Activated CD4-positive, alpha-beta T cell treated with anti-CD3 and anti-CD28 coated beads, Interleukin-2, amount 10 ng/mL, durations not matched to agents 7 days and 5 days (primary cell): ENCODE measurements at places on chromosomes 3 and 15.

- no peak overlapping the region for H3K27ac ChIP-seq
- peaks cover 2% of the 10 kb centered on the region for H3K27me3 ChIP-seq
- no peak for DNase-seq
- H3K36me3 ChIP-seq = no peaks in the 10 kb centered on the region
- no peaks in the 10 kb centered on the region for H3K4me1 ChIP-seq
- H3K4me3 ChIP-seq = no peak overlapping the region
Measured at GRCh38 chr3:12687948-12688347, 24.0 kb upstream of the RAF1 start.

DNA sequence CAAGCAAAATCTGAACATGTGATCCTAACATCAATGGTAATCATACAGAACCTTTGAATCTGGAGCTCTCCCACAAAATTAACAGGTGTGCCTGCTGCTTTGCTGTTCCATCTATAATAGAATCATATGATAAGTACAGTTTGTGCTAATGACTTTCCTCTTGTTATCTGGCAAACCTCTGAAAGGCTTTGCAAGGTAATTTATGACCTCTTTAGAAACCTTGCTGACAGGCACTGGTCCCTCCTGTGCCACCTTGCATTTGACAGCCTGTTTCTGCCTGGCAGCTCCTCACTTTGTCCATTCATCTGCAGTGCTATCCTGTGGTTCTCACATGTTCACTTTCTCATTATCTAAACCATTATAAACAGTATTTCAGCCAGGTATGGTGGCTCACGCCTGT, 10.2 kb upstream of the HTR3C start:
- no peaks in the 10 kb centered on the region for H3K36me3 ChIP-seq
- H3K27ac ChIP-seq = no peak overlapping the region
- no peak overlapping the region for H3K4me3 ChIP-seq
- peaks cover 2% of the 10 kb centered on the region for H3K27me3 ChIP-seq

GRCh38 chr3:191366675-191367074, 36.3 kb upstream of the UTS2B start:
- no peak overlapping the region for H3K27ac ChIP-seq
- peaks cover 13% of the 10 kb centered on the region for H3K36me3 ChIP-seq
- no peak for DNase-seq
- H3K4me1 ChIP-seq = peaks cover 4% of the 10 kb centered on the region
- no peaks in the 10 kb centered on the region for H3K27me3 ChIP-seq

GRCh38 chr3:126547721-126548120, 11.0 kb downstream of the C3orf22 start:
- no peak overlapping the region for H3K4me3 ChIP-seq
- H3K27ac ChIP-seq = no peak overlapping the region
- no peaks in the 10 kb centered on the region for H3K36me3 ChIP-seq
- no peaks in the 10 kb centered on the region for H3K4me1 ChIP-seq
- H3K27me3 ChIP-seq = no peaks in the 10 kb centered on the region
- no peak for DNase-seq

DNA sequence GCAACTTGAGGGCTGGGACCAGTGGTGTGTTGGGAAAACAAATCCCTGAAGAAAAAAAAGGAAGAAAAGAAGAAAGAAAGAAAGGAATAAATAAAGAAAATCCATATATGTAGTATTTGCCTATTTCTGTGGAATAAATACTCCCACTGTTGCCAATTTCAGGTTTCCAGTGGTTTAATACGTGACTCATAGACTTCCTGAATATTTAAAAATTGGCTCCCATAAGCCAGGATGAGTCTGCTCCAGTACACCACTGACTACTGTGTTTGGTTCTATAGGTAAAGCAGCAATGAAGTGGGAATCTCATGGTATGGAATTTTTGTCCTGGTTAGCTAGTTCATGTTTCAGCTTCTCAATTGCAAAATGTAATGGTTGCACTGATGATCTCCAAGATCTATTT, 31.6 kb downstream of the PYDC2 start:
- H3K4me1 ChIP-seq = no peaks in the 10 kb centered on the region
- no peaks in the 10 kb centered on the region for H3K27me3 ChIP-seq
- no peak overlapping the region for H3K4me3 ChIP-seq
- H3K27ac ChIP-seq = no peak overlapping the region
- no peak for DNase-seq

DNA sequence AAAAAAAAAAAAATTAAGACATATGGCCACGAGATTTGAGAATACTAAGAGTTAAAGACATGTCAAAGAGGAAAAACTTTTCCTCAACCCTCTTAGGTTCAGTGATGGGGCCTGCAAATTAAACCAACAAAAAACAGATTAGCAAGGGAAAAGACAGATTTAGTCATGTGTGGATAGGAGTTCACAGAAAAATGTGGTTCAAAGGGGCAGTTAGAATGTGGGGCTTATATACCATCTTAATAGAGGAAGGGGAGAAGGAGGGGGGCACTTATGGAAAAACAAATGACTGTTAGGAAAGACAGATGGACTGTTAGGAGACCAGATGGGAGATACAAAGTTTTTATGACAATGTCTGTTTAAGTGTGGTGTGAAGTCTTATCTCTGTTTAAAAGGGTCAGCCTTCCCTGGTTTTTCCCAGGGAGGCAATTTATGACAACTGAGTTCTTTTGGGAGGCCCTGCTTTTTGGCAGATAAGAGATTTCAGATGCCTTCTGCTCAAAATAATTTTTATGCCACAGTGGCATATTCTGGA, 68.7 kb upstream of the FURIN start:
- no peaks in the 10 kb centered on the region for H3K27me3 ChIP-seq
- peaks cover 51% of the 10 kb centered on the region for H3K36me3 ChIP-seq

- H3K4me1 ChIP-seq = no peaks in the 10 kb centered on the region
- no peaks in the 10 kb centered on the region for H3K36me3 ChIP-seq
- no peak for DNase-seq
- H3K4me3 ChIP-seq = no peak overlapping the region
Measured at GRCh38 chr3:136778865-136779264, 26.7 kb upstream of the STAG1 start.

- H3K27ac ChIP-seq = no peak overlapping the region
- no peaks in the 10 kb centered on the region for H3K4me1 ChIP-seq
- no peaks in the 10 kb centered on the region for H3K36me3 ChIP-seq
- H3K4me3 ChIP-seq = no peak overlapping the region
- DNase-seq = no peak
- peaks cover 4% of the 10 kb centered on the region for H3K27me3 ChIP-seq
Measured at GRCh38 chr3:170529346-170529745, 56.5 kb downstream of the SLC7A14 start.

GRCh38 chr3:187098923-187099512, 40.3 kb downstream of the RPL39L start:
- peaks cover 26% of the 10 kb centered on the region for H3K36me3 ChIP-seq
- no peaks in the 10 kb centered on the region for H3K27me3 ChIP-seq
- H3K27ac ChIP-seq = no peak overlapping the region
- no peak overlapping the region for H3K4me3 ChIP-seq

DNA sequence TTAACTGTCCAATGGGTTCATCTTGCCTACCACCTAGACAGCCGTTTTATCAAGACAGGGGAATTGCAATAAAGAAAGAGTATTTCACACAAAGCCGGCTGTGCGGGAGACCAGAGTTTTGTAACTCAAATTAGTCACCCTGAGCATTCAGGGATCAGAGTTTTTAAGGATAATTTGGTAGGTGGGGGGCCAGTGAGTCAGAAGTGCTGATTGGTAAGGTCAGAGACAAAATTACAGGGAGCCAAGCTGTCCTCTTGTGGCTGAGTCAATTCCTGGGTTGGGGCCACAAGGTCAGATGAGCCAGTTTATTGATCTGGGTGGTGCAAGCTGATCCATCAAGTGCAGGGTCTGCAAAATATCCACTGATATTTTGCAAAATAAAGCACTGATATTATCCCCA, 29.9 kb upstream of the GPD1L start:
- no peaks in the 10 kb centered on the region for H3K4me1 ChIP-seq
- no peaks in the 10 kb centered on the region for H3K36me3 ChIP-seq
- H3K27ac ChIP-seq = no peak overlapping the region
- H3K27me3 ChIP-seq = peaks cover 2% of the 10 kb centered on the region
- no peak overlapping the region for H3K4me3 ChIP-seq

DNA sequence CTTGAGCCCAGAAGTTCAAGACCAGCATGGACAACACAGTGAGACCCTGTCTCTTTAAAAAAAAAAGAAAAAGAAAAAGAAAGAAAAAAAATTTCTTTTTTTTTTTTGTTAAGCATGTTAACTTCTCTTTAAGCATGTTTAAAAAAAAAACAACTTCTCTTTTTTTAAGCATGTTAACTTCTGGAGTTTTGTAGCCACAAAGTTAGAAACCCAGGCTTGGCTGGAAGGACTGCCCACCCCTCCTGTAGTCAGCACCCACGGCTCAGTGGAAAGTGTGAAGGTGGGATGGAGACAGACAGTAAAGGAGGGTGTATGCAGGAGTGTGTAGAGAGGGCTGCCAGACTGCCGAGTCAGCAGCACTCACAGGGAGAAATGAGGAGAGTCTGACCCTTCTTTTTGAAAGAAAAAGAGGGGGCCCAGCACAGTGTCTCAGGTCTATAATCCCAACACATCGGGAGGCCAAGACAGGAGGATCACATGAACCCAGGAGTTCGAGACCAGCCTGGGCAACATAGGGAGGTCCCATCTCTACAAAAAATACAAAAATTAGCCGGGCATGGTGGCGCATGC, 33.2 kb downstream of the GOLGA8S start:
- peaks cover 5% of the 10 kb centered on the region for H3K27me3 ChIP-seq
- no peaks in the 10 kb centered on the region for H3K4me1 ChIP-seq
- no peaks in the 10 kb centered on the region for H3K36me3 ChIP-seq
- no peak overlapping the region for H3K4me3 ChIP-seq
- DNase-seq = no peak

GRCh38 chr15:62165104-62165792, at the start of gene C2CD4B:
Gene C2CD4B, minus strand, starts transcription at chr15:62165285. Its CDS starts 301 bp downstream, at chr15:62164984.
- peaks cover 70% of the 10 kb centered on the region for H3K27me3 ChIP-seq
- H3K36me3 ChIP-seq = no peaks in the 10 kb centered on the region
- H3K4me3 ChIP-seq = peak within 1 kb of the TSS; percentile 64
- peak within 1 kb of the TSS; percentile 47 for H3K27ac ChIP-seq
